ENCODE measurements at places on chromosomes 11 and 22. TPM values are rescaled to one million over a fixed set of nuclear protein-coding genes. Genes with fewer than 3 reads are reported as not detected.

DNA sequence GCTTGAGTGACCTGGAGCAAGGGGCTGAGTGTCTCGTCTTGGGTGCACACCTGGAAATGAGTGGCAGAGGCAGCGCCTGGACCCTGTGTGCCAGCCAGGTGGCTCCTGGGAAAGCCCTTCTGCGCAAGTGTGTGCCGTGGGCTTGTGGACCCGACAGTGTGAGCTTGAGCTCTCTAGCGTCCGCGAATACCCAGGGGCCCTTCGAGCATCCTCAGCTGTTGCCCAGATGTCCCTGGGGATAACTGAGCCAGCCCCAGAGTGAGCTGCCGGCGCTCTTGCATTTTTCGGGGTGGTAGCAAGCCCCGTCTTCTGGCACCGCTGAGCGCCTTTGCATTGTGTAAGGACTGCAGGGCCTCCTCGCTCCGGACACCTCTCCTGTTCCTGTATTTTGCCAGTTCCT lies 399.2 kb downstream of the TBC1D22A start:
- no peak for DNase-seq

DNA sequence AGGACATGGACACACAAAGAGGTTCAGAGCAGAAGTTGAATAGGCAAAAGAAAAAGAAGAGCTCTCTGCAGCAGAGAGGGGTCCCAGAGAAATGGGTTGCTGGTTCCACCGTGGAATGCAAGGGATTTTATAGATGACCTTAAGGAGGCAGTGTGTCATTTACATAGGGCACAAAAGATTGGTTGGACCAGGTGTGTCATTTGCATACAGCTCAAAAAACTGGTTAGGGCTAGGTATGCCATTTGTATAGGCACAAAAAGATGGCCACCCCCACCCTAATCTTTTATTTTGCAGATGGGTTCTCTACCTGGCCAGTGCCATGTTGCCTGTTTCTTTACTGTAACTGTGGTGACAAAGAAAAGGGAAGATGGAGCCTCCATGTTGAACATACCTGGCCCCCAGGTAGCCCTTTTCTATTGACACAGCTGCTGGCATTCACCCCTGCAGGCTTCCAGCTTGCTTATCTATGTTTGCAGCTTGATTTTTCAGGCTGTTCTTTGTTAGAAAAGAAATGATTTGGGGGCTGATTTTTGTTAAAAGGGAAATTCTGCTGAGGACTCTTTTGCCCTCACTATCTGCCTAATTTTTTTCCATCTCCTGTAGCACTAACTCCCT lies 3.1 kb upstream of the CAVIN3 start:
- no peak for DNase-seq

- DNase-seq: no peak
These were observed 20.2 kb downstream of the AMOTL1 start for GRCh38 chr11:94788396-94788795.

DNA sequence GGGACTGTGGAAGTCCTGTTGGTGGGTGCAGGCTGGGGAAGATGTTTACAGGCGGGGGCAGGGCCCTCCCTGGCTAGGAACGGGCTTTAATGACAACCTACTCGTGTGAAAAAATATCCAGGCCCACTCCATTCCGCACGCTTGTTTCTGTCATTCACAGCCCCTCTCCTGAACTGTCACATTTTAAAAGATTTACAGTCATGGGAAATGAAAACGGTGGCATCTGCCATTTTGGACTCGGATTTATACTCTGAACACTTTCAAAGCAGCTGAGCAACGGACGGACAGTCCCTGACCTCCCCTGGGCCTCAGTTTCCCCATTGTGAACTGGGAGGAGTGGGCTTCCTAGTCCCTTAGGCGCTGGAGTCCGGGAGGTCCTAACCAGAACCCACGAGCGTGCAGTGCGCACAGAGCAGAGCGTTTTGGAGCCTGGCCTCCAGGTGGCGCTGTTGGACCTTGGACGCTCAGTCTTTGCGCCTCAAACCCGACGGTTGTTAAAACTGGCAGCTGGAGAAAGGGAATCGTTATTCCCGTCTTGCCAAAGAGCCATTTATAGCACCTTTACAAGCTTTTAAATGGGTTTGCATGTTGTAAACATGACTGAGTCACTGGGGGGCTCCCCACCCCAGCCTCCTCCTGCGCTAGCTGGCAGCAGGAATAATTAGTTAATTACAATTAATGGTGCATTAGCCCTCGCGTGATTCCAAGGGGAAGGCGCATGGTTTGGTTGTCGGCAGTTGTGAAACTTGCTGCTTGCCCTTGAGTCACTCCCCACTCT lies 75.3 kb downstream of the FBLN1 start:
- peak; percentile 60 for DNase-seq

- no peak for DNase-seq
These were observed 5.4 kb upstream of the DKK3 start for GRCh38 chr11:12013781-12014180.

DNA sequence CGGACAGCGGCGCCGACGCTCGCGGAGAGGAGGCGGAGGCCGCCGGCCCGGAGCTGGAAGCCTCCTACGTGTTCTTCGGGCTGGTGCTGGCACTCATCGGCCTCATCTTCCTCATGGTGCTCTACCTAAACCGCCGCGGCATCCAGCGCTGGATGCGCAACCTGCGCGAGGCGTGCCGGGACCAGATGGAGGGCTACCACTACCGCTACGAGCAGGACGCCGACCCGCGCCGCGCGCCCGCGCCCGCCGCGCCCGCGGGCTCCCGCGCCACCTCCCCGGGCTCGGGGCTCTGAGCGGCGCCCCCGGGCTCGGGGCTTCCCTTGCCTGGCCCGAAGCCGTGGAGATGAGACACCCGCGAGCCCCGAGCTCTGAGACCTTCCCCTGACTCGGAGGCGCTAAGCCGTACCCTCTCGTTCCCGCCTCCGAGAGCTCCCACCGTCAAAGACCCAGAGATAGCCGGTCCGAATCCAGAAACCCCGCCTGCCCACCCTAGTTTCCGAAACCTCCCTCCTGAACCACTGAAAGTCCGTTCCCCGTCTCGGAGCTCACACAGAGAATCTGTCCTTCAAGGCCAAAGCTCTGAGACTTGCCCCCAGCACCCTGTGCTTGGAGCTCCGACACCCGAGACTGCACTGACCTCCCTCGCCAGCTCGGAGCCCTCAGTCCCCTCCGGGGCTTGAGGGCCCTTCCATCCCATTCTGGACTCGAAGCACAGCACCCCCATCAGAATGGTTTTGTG lies 1.5 kb downstream of the TPBGL start:
- DNase-seq: no peak

- DNase-seq: no peak
These were observed 59.2 kb upstream of the CRTAM start for GRCh38 chr11:122779047-122779629.

GRCh38 chr11:117830674-117831351 lies 6.3 kb upstream of the FXYD2 start:
- no peak for DNase-seq

DNA sequence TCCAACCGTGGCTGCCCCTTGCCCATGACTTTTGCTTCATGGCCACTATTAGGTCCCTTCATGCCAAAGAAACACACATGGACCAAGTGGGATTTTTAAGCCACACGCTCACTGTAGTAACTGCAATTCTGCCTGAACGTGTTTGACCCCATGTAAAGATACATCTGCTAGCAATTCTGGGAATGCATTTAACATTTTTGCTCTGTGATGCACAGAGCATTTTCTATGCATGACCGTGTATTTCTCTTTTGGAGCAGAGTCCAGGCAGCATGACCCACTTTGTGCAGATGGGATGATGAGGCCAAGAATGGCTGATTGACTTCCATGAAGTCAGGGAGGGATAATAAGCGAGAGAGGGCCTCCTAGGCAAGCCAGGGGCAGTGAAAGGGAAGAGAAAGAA lies 108.5 kb downstream of the TP53I11 start:
- DNase-seq: no peak

GRCh38 chr22:44102856-44103255 lies 77.9 kb upstream of the PARVG start:
- no peak for DNase-seq

GRCh38 chr11:68954836-68955606 lies 25.8 kb downstream of the MRGPRD start:
- DNase-seq: no peak

GRCh38 chr22:23889620-23890019 lies 4.6 kb upstream of the MIF start:
- DNase-seq: no peak

DNA sequence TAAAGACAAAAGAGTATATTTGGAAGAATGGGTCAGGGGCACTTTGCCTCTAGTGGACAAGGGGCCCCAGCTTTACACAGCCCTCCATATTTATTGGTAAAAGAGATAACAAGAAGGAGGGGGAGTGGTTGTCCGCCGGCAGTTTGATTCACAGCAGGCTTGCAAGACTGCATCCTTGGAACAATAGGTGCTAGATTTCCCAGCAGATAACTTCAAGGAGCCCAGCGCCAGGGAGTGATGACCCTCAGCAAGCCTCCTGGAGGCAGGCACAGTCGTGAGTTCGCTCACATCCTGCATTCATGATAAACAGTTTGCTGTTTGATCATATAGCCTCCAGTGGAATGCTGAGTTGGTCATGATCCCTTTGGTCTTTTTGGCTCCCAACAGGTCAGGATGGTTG lies 67.8 kb upstream of the INCENP start:
- DNase-seq: no peak

- no peak for DNase-seq
These were observed 17.8 kb upstream of the ST3GAL4 start for GRCh38 chr11:126337474-126338241.

GRCh38 chr11:83982825-83983224 lies 696.7 kb upstream of the CCDC90B start:
- no peak for DNase-seq

The SHISAL1 gene
- not detected for total RNA-seq

The MS4A4E gene
- total RNA-seq: not detected

The CD248 gene
- total RNA-seq: 3.3 TPM

All from CD4-positive, alpha-beta T cell (primary cell).